GM04503 (cell line): ENCODE measurements at places on chromosomes 5 and 9.

GRCh38 chr5:143262393-143263174 is 140.9 kb downstream of the NR3C1 start:
- no peak for DNase-seq

DNA sequence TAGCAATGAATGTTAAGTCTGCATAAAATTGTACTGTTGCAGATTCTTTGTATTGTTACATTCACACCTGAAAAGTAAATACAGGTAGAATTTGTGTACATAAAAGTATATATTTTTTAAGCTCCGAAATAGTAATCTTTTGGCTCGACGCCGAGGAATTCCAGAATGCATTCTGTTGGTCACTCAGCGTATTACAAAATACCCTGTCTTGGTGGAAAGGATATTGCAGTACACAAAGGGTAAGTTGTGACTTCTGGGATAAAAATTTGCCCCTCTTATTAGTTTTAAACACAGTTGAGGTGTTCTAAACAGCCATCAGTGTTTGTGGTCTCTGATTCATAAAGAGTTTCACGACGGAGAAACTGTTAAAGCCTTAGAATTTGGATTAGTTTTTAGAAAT is 257.6 kb downstream of the ARHGEF28 start:
- DNase-seq = no peak

DNA sequence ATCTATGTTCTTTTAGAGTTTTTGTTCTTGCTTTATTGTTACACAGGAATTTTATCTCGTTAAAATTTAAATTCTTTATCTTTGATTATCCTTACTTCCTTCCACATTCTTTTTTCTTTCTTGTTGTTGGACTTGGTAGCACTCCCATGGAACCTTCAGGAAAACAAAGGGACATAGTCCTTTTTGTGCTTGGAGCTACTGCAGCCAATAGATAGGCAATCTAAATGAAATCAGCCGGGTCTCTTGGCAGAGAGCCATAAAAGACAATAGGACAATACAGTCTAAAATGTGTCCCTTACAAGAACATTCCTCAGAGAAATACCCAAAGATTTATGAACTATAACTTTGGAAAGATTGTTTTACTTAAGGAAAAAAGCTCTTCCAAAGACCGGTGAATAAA is 548.1 kb upstream of the C9orf72 start:
- no peak for DNase-seq

- no peak for DNase-seq
Observed at GRCh38 chr5:125254267-125254666, 507.8 kb upstream of the ZNF608 start.

DNA sequence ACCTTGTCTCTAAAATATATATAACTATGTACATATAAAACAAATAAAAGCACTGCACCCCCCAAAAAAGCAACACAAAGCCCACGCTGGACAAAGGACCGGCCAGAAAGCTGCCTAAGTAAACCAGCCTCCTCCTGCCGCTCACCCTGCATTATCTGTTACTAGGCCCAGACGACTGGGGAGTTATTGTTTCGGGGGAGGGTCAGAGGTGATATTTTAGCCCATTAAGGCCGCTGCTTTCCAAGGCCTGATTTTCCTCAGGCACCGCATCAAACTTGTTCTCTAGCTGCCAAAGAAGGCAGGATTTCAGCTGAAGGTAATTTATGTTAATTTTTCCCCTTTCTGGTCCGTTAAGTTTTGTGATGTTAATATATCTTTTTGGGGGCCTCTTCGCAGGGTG is 44.0 kb upstream of the CTNNA1 start:
- no peak for DNase-seq

GRCh38 chr9:89527084-89527483 is 29.2 kb upstream of the SEMA4D start:
- no peak for DNase-seq

GRCh38 chr5:157687198-157687554 is 15.8 kb downstream of the C5orf52 start:
- no peak for DNase-seq

- DNase-seq = no peak
Observed at GRCh38 chr9:99823681-99824377, 2.1 kb downstream of the NR4A3 start.

- no peak for DNase-seq
Observed at GRCh38 chr9:130143279-130143893, 28.8 kb upstream of the NCS1 start.

DNA sequence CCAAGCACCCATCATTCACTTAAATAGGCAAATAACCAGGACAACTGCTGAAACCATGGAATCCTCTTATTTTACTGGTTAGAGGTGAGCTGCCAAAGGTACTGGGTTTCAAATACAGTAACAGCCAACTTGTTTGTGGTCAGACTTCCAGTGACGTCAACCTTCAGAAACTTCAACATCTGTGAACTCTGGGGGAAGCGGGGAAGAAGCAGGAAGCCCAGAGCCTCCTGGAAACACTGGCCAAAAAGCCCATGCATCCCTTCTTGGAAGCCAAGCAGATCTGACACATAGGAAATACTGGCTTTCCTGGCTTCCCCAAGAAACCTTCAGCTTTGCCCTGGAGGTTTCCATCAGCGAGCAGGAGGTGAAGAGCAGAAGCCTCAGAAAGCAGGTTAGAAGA is 4.9 kb upstream of the FRRS1L start:
- DNase-seq = no peak

DNA sequence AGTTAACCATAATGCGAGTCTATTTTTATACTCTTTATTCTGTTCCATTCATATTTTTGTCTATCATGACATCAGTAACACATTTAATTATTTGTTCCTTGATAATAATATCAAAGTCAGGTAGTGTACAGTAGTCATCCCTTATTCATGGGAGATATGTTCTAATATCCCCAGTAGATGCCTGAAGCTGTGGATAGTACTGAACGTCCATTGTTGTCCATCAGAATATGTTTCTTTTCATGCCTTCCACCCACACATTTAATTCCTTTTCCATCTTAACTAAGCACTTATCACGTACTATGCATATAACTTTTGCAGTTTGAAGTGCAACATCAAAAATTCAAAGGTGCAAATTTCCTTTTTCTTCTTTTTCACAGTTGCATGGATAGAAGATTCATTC is 53.6 kb downstream of the FER start:
- no peak for DNase-seq

DNA sequence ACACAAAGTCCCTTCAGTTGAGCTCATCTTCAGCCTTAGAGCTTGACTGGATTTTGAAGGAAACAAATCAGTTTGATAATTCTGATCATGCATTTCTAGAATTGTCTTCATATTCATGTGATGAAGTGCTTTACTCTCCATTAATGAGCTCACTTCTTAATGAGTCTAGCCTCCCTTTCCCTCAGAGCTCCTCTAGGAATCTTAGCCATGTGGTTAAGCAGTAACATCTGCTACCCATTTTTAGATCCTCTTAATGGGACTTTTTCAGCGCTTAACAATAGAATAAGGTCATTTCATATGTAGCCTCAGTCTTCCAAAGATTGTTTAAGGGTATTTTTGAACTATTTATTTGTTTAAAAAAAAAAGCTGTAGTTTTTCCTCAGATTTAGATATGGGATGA is 36.9 kb upstream of the LURAP1L start:
- DNase-seq = no peak

DNA sequence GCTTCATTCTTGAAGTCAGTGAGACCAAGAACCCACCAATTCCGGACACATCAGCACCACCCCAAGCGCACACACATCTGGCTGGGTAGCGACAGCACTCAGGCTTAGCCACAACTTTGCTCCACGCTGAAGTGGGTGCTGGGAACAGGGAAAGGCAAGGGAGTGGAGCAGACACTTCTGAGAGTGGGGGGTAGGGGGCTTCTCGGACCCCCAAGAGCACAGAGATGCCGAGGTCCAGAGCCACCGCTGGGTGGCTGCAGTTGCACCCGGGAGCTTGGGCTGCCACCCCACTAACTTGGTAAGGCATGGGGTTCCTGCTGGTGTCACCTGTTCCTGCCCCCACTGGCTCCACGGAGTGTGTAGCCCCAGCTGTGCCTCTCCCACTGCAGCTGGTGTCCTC is 225.3 kb upstream of the RIOK2 start:
- no peak for DNase-seq

- peak; percentile 60 for DNase-seq
Observed at GRCh38 chr9:124779368-124780059, 2.6 kb downstream of the OLFML2A start.

DNA sequence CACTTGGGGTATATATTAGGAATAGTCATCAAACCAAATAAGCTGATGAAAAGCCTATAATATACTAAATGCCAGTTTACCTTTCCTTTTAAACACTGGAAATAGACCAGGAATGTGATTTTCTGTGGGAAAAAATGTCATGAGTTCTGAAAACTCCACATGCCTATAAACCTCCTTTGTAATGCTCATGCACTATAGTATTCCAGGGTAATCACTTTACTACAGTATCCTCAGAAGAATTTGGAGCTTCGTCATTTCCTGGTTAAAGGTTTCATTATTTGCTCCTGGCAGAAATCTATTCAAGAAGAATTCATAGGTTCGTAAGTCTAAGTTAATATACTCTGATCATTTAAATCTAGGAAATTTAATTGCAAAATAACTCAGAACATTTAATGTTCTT is 1076.7 kb upstream of the DMAC1 start:
- DNase-seq = no peak

GRCh38 chr5:129899454-129899853 is 4.8 kb upstream of the CHSY3 start:
- DNase-seq = no peak

- DNase-seq = no peak
Observed at GRCh38 chr5:148993283-148993936, 69.5 kb downstream of the SH3TC2 start.

DNA sequence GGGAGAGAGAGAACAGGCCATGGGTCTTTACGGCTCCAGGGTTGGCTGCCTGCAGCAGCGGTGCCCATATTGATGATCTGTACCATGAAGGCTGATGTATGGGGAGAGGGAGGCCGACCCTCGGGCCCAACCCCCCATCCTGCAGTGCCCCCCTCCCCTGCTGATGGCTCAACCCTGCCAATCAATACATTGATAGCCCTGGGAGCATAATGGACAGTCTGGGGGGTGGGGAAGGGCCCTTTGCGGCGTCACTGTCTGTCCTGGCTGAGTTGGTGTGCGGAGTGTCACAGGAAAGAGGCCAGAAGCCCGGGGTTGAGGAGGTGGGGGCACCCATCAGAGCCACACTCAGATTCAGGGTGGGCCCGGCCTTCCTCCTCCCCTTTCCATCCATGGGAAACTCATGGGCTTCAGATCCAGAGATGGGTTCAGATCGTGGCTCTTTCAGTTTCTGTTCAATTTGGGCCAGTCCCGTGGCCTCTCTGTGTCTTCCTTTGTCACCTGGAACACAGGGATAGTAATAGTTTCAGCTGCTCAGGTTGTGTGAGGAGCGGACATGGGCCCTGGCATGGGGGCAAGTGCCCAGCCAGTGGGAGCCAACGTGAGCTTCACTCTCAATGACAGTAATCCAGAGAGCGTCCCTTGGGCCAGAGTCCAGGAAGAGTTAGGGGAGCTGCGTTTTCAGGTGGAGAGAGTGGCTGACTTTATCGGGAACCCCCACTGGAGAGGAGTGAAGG is 9.5 kb downstream of the FGF18 start:
- no peak for DNase-seq

DNA sequence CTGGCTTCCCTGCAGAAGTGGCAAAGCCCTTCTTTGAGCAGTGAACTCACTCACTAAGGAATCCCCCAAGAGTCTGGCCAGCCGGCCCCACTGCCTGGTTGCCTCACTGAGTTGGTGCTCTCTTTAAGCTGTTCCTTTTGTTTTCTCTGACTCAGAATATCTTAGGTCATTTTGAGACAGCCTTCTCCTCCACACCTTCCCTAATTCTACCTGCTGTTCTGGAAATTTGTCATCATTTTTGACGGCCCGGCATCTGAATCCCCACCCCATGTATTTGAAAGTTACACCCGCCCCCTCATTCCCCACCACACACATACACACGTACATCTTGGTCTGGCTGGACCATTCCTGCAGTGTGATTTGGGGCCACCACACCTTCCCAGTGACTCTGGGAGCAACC is 41.8 kb downstream of the FGF1 start:
- no peak for DNase-seq

DNA sequence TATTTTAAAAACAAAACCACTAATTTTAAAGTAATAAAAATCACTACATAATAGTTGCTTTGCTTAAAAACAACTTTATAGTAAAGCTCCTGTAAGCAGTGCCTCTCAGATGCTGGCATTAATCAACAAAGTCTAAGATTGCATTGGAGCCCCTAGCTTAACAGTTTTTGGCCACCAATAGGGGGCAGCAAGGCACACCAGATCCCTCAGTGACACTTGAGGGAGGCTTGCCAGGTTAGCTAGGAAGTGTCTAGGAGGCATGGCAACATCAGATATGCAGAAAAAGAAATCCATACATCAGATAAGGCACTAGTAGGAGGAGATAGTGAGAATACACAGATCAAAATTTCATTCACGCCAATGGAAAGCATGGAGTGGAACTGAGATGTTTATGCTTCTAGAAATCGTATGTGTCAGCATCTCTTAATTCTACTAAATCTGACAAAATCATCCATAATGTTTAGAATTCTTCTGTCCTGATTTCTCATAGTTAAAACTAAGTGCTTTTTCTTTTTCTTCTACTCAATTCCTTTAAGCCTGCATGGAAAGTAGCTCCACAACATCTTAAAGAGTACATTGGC is 73.6 kb upstream of the PAM start:
- DNase-seq = peak; percentile 32

DNA sequence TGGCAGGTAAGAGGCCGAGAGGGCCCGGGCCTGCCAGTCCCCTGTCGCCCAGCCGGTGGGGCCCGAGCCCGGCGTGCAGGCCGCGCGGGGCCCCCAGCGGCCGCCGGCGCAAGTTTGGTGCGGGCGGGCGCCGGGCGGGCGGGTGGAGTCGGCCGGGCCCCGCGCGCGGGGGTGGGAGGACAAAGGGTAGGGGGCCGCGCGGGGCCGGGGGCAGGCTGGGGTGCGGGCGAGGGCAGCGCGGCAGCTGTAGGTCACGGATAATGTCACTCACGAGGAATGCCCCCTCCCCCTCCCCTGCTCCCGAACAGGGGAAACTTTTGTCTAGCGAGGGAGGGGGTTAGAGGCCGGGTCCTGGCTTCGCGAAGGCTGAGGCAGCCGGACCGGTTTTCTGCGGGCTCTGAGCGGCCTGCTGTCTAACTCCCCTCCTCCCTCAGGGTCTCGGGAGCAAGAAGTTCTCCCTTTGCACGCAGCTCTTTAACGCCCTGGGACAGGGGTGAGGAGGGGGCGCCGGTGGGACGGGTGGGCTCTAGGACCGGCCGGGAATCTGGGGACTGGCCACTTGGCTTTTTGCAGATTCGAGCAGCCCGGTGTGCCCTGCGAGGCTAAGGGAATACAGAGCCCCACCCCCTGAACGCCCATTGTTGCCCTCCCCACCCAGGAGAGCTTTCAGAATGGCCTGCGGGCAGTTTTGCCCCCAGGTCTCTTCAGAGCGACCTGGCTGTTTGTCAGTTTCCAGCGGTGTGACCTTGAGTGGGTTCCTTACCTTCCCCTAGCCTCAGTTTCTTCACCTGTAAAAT is 21.3 kb upstream of the NDST1 start:
- DNase-seq = no peak

GRCh38 chr9:108478431-108479332 is 377.1 kb downstream of the ACTL7B start:
- DNase-seq = peak; percentile 81
